ENCODE measurements at places on chromosomes 4 and X.
A peak's percentile ranks its signal among the peaks of the same experiment; 100 is the strongest.

DNA sequence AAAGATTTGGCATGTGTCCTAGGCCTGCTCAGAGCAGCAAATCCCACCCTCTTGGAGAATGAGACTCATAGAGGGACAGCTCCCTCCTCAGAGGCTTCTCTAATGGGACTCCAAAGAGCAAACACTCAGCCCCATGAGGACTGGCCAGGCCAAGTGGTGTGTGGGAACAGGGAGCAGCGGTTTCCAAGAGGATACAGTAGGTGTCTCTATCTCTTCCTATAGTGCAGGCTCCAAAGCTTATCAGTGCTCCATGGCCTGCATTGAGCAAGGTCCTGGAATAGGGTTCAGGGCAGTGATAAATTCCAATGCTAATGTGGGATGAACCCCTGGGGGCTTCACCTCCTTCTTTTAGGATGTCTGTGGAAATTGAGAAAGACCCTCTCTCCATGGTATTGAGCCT, 15.7 kb upstream of the MAGEA10 start:
- DNase-seq: no peak

DNA sequence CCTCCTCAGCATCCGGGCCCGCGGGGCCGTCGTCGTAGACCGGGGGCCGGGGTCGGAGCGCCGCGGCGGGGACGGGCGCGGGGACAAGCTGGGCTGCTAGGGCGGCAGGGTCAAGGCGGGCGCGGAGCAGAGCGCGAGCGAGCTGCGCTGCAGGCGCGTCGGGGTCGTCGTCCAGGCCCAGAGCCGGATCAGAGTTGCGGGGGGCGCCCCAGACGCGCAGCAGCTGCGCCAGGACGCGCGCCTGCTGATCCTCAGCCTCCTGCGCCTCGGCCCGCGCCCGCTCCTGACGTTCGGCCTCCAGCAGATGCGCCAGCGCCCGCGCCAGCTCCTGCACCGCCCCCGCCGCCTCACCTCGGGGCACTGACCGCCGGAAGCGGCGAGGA, 3.5 kb downstream of the PCSK1N start:
- DNase-seq: no peak

GRCh38 chr4:107065201-107065600, 29.1 kb upstream of the DKK2 start:
- DNase-seq: no peak

DNA sequence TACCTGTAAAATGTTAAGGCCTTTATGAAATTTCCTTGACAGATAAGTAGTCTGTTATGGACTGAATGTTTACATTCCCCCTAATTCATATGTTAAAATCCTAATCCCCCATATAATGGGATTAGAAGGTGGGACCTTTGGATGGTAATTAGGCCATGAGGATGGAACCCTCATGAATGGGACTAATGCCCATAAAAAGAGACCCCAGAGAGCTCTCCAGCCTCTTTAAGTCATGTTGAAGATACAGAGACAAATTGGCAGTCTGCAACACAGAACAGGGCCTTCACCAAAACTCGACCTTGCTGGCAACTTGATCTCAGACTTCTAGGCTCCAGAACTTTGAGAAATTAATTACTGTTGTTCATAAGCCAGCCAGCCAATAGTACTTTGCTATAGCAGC, 1344.5 kb upstream of the PCDH7 start:
- DNase-seq: no peak

DNA sequence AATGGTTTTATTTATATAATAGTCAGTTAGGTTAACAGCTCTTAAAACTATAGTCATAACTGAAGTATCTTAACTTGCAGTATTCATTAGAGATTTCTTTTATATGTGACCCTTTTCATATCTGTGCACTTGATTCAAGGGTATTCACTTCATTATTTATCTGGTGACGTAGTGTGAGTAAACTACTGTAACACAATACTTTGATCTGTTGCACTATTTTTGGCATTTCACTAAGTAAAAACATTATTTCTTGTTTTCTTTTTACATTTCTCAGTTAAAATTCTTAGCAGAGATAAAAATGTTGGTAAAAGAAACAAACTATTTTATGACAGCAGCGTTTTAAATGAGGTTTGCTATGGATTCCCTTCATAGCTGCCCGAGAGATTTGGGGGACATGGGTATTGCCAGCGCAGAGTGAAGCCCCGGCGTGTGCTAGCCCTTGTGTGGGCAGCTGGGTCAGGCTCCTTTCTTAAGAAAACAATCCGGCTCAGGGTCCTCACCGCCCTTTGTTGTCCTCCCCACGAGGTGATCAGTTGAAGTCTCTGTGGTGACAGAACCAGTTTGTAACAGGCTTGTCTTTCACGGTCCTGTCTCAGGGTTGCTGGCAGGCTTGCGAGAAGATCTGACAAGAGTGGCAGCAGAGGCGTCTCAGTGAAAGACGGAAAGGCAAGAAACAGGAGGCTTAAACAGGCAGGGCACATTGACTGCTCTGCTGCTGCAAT, 293.4 kb downstream of the BMPR1B start:
- DNase-seq: no peak

DNA sequence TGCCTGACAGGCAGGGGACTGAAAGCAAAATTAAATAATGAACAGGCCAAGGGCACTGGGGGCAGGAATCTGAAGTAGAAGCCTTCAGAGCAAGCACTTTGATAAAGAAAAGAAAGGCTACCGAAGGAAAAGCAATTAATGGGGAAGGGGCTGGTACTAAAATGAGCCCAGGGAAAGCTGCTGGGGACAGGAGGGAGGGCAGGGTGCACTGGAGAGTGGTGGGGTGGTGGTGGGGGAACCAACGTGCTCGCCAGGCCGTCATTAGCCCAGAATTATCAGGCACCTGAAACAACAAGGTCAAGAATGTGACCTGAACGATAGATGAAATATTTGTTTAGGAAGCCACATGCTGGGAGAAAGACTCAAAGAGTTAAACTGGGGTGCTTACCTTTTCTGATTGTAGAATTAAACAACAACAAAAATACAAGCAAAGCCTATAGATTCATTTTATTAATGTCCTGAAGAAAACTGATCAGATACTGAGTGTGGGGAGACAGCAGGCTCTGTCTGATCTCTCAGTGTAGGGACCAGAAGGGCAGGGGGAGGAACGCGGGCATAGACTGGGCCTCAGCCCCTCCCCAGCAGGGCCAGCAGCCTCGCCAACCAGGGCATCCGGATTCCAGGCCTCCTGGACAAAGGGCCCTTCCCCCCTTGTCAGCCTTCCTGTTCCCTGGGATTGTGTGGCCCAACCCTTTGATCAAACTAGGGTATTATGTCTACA, 239.7 kb upstream of the KLF3 start:
- no peak for DNase-seq

DNA sequence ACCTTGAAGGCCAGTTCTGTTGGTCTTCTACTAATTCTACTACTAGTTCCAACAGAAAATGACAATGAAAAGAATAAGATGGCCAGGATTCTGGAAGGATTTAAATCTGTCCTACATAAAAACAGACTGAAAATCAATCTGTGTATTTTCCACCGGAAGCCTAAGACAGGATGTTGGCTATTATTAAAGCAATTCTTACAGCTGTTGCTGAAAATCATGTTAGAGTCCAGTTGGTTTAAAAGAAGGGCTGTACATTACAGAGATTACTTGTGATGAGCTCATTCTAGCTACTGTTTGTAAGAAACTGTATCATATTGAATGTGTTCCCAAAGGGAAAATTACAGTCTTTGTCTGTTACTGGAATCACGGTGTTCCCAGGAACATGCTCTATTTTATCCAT, 54.8 kb upstream of the MAGEB16 start:
- DNase-seq: no peak

DNA sequence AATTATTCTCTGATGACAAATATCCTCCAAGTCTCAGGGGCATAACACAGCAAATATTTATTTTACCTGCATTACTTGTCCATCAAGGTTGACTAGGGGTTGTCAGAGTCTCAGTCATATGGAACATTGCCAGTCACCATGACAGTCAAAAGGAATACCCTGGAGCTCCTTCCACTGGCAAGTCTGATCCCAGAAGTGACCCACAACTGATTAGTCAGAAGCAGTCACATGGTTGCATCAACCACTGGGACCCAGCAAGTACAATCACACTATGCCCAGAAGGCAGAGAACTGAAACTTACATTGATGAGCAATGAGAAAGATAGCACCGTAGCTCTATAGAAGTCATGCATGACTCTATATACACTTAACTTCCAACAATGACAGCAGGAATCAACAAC, 41.9 kb upstream of the SOD3 start:
- DNase-seq: peak; percentile 6

DNA sequence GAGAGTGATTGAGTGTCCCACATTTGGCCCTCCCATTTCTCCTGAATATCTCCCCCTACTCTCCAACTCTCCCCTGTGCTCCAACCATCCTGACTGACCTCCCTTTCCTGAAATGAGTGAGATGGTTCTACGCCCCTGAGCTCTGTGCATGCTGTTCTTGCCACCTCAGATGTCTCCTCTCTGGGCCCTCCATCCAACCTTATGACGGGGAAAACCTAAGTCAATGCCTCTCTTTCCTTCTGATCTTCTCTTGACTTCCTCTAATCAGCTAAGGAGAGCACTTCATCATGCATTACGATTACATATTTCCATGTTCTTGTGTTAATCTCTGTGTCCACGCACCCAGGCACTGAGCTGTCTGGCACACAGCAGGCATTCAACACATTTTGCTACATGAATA, 1.1 kb upstream of the TNIP3 start:
- DNase-seq: no peak

- DNase-seq: no peak
Measured at GRCh38 chr4:73945140-73945539, 36.7 kb downstream of the PF4 start.

GRCh38 chr4:28269426-28269825, 1408.8 kb downstream of the STIM2 start:
- no peak for DNase-seq

GRCh38 chrX:131225078-131225477, 64.0 kb downstream of the IGSF1 start:
- DNase-seq: no peak

GRCh38 chrX:125295337-125295736, 24.3 kb upstream of the TEX13C start:
- peak; percentile 89 for DNase-seq

- peak; percentile 54 for DNase-seq
Measured at GRCh38 chr4:185304944-185305690, 90.6 kb downstream of the LRP2BP start.

GRCh38 chr4:90960840-90961239, 833.6 kb downstream of the CCSER1 start:
- no peak for DNase-seq

DNA sequence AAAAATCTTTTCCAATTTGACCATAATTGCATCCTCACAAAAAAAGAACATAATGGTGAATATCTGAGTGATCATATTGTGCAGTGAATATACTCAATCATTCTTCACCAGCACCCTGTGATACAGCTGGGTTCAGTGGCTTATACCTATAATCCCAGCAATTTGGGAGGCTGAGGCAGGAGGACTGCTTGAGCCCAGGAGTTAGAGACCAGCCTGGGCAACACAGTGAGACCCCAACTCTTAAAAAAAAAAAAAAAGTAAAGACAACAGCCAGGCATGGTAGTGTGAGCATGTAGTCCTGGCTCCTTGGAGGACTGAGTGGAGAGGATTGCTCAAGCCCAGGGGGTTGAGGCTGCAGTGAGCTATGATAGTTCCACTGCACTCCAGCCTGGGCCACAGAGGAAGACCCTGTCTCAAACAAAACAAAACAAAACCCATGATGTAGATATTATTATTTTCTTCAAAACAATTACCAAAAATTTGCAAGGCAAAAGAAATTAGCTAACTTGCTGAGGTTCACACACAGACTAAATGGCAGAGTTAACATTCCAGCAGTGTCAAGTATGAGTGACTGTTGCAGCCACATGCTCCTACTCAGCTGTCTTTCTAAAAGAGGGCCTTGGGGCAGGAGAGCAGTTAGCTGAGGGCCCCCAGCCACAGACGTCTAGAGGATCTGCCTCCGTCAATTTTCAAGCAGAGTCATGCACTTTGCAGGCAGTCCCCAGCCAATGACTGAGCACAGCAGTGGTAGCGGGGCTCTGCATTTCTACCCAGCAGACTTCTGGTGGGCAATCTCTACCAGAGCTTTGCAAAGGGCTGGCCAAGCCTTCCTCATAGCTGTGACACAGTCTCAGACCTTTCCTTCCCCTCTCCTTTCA, 33.4 kb downstream of the ADGRA3 start:
- no peak for DNase-seq

DNA sequence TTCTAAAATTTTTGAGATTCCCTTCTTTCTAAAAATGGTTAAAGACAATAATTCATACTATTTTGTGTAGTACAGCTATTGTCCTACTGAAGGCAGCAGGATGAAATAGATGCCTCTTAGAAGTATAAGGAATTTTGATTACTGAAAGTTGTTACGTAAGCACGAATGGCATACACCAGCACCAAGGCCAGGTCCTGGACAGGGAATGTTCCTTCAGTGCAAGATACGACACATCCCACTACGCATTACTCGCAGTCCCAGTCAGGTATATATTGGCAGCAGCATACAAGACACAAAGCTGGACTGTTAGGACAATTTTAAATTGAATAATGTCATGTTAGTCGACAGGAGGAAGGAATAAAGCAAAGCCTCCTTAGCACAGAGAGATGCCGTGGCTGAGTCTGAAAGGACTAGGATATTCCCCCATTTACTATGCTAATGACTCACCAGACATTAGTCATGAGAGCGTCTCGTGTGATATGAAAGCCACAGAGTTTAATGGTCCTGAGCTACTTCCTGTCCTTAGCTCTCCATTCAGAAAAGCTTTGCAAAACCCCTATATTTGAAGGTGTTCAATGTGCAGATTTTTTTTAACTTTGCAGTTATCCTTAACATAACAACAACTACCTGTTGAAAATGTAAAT, 504.3 kb downstream of the FAM133A start:
- DNase-seq: peak; percentile 32

GRCh38 chr4:164779811-164780216, 25.9 kb downstream of the SMIM31 start:
- DNase-seq: peak; percentile 38

GRCh38 chr4:36222702-36223101, 21.6 kb downstream of the ARAP2 start:
- DNase-seq: no peak

GRCh38 chrX:49230500-49231232, 2.5 kb downstream of the CACNA1F start:
- DNase-seq: peak; percentile 62

DNA sequence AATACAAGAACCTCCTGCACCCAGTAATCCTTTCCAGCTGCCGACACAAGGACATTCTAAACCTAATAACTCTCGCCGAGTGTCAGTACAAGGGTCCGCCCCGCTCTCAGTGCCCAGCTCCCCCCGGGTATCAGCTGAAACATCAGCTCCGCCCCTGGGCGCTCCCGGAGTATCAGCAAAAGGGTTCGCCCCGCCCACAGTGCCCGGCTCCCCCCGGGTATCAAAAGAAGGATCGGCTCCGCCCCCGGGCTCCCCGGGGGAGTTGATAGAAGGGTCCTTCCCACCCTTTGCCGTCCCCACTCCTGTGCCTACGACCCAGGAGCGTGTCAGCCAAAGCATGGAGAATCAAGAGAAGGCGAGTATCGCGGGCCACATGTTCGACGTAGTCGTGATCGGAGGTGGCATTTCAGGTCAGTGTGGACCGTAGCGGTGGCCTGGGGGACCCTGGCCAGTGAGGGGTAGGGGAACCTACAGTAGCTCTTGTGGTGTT, at the start of gene MAOA:
TSS of gene MAOA (plus strand) at position 295 of the 490 bp plus-strand sequence. CDS start at position 338, 43 bp downstream.
- DNase-seq: peak; percentile 14
